ENCODE measurements at places on chromosomes 6 and 20.

DNA sequence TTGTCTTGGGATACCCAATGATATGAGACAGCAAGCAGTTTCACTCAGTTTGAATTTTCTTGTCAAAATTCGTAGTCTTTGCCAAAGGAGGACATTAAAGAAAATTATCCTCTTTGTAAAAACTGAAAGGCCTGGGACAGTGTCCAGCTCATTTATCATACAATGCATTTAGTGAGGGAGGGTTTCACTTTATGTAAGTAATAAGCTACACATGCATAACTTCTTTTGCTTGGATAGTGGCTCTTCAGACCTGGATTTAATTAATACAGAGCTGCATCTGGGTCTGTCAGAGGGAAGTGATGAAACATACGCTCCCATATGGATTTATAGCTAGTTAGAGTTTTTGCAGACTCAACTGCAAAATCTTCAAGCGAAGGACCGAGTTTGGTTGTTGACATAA, 175.6 kb downstream of the PHACTR1 start:
- DNase-seq = no peak

DNA sequence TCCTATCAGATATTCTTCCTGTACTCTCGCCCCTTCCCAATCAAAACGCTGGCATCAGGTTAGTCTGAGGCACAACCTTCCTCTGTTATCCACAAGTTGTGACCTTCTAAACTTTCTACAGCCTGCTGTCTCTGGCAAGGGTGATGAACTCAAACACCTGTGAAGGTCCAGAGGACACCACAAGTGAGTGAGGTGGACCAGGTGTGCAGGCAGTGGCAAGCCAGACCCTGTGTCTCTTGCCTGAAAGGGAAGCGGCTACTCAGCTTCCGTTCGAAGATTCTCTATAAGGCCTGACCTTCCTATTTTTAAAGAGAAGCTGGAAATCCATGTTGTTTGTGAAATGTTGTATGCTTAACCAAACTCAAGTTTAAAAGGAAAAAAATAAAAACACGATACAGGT, 36.8 kb downstream of the GCM1 start:
- no peak for DNase-seq

- no peak for DNase-seq
Observed at GRCh38 chr20:2088891-2089290, 12.7 kb upstream of the STK35 start.

- DNase-seq = peak; percentile 76
Observed at GRCh38 chr20:3165473-3166337, 6.0 kb upstream of the FASTKD5 start.

GRCh38 chr6:112030206-112030960, 23.5 kb upstream of the CCN6 start:
- DNase-seq = peak; percentile 14

DNA sequence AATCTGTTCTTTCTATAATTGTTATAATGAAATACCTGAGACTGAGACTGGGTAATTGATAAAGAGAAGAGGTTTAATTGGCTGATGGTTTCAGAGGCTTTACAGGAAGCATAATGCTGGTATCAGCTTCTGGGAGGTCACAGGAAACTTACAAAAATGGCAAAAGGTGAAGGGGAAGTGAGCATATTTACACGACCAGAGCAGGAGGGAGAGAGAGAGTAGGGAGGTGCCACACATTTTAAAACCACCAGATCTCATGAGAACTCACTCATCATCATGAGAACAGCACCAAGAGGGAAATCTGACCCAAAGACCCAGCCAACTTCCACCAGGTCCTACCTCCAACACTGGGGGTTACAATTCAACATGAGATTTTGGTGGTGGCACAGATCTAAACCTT, 2.6 kb upstream of the SIRPB1 start:
- DNase-seq = no peak

- no peak for DNase-seq
Observed at GRCh38 chr6:97151601-97152000, 131.4 kb downstream of the MMS22L start.

GRCh38 chr6:44000164-44000842, 126.9 kb downstream of the MRPL14 start:
- peak; percentile 24 for DNase-seq

- DNase-seq = no peak
Observed at GRCh38 chr6:89667872-89668556, 29.5 kb upstream of the LYRM2 start.

GRCh38 chr6:593139-593906, 63.6 kb downstream of the HUS1B start:
- no peak for DNase-seq

GRCh38 chr6:53466257-53466656, 78.6 kb downstream of the GCLC start:
- DNase-seq = no peak

DNA sequence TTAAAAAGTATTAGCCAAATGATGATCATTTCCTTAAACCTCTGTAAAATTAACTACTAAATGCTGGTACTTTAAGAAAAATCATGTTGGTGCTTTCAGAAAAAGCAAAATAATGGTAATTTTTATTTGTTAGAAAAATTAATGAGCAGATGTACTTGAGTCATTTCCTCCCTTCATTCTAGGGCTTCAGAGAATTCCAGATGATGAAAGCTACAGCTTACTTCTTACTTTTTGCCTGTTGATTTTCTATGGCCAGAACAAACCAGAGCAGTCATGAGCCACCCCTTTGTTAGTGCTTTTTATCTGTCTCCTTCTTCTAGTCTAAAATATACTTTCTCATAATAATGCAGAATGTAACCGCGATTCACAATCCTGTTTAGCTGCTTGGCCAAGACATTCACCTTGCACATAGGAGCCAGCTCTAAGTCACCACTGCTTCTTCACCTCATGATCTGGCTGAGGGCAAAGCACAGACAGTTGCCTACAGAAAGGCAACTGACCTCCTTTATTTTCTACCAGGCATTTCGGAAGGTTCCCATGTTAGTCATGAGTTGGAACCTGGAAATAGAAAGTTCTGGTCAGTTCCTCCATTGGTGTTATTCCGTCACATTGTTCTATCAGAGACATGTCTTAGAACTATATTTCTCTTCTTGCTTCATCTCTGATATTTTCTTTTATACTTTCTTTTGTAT, 43.5 kb upstream of the TINAG start:
- no peak for DNase-seq

- no peak for DNase-seq
Observed at GRCh38 chr6:65646544-65646943, 60.5 kb downstream of the EYS start.

GRCh38 chr6:4864519-4864918, 88.3 kb downstream of the CDYL start:
- DNase-seq = no peak

DNA sequence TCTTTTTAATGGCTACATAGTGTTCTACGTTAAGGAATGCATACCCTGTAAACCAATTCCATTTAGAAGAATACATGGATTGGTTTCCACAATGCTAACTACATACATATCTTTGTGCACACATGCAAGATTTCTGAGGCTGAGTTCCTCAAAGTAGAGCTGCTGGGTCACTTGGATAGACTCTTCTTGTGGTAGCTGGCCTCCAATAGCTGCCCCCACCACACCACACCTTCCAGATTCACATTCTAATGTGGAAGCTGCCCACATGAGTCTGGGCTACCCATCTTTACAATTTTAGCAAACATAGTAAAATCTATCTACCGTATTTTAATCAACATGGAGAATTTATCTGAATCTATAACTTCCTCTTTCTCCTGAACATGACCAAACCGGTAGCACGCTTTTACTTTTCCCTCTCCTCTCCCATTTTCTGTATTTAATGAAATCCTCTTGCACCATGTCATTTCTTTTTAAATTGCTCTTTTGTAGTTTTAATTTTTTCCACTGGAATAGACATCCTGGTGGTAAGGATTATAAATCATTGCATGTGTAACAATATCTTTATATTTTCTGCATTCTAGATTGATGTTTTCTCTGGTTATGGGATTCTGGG, 74.7 kb upstream of the CITED2 start:
- DNase-seq = no peak

DNA sequence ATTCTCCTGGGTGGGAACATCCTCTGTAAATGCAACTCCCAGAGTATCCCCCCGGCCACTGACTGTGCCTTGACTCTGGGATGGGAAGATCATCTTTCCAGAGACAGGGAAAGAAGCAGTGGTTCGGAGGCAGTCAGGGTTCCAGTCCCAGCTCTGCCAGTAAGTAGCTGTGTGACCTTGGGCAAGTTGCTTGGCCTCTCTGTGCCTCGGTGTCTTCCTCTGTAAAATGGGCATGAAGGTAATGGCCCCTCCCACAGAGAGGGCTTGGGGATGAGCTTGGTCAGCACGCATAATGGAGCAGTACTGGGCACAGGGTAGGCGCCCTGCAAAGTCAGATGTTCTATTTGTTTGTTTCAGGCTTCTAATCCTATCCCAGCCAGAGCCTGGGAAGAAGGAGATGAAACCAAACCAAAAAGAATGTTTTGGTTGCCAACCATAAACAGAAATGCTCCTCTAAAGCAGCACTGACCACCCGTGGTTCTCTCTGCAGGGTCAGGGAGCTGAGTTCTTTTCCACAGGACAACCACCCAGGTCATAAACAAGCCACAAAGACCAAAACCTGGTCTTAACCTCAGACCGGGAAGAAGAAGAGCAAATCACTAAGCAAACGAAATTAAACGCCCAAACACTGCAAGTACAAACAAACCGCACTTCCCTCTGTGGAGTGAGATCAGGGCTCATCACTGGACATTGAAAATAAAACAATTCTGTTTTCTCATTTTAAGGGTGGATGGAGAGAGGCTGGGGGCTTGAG, 381.0 kb upstream of the SULF2 start:
- no peak for DNase-seq

GRCh38 chr6:159161839-159162238, 7.4 kb upstream of the FNDC1 start:
- DNase-seq = no peak

DNA sequence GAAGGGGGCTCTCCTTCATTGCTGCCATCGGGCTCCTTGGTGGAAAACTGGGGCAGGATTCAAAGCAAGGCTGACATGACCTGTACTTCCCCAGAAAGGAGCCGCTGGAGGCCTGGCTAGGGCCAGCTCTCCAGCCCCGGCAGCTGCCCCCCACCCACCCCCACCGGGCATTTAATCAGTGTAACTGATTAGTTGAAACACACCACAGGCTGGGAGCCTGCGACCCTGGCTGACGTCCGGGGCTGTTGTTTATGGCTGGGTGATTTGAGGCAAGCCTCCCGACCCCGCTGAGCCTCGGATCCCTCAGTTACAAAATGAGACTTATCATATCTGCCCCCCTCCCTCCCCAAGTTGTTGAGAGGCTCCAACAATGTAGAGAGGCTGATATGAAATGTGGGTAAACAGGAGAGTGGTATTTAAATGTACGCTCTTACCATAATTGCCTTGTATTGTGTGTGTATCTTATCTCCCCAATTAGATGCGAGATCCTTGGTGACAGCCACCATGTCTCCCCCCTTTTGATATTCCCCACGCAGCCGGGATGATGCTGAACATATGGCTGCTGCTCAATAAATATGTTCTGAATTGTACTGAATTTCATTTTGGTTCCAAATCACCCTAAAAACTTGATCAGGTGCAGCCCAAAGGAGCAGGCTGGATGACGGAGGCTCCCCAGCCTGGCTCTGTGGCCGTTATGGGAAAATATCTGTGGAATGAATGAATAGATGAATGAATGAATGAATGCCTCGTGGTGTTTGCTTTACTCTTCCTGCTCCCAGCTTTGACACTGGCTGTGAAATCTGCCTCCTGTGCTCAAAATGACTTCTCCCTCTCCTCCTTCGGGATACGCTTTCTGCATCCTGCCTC, 31.8 kb upstream of the APCDD1L start:
- DNase-seq = no peak

DNA sequence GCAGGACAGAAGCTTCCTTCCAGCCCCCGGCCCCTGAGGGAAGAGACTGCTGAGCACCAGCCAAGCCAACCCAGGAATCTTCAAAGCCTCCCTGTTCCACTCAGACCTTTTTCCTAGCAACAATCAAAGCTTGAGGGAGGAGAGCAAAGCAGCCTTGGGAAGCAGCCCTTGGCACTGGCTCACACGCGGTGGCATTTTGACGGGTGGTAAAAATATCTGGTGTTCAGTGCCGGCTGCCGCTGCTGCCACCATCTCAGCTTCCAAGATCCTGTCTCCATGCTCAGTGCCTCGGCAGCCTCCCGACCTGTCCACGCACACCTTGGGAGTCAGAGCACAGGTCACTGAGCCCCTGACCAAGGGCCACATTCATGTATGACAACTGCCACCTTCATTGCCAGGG, 170.1 kb downstream of the LRFN2 start:
- DNase-seq = no peak

- no peak for DNase-seq
Observed at GRCh38 chr20:57579898-57580447, 19.1 kb downstream of the PCK1 start.

DNA sequence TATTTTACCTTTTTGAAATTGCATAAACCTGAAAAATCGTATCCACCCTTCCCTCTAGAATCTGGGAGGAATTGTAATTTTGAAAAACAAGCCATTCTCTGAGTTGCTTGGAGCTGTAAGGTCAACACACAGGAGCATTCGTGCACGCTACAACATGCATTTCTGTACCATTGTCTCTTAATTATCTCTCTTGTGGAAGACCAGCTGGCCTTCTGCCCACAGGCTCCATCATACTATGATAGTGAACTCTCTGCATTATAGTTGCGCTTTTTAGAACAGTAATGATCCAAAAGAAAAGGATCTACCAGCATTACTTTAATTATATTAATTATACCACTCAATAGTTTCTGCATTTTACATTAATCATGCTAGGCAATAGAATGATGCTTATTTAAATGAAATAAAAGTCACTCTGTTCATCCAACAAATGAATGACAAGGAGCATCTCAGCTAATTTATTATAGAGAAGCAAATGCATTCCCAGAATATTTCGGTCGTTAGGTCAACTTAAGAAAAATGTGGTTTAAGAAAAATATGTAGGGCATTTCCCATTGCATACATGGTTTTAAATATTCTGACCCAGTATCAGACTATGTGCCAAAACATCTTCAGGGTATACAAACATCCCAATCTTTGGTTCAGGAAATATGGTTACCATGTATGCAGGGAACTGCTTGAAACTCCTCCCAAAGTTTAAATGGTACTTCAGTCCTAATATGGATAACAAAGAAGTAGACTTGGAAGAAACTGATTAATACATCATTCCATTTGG, 263.5 kb downstream of the TFAP2A start:
- DNase-seq = no peak

- no peak for DNase-seq
Observed at GRCh38 chr6:153668758-153669157, 370.3 kb upstream of the OPRM1 start.

DNA sequence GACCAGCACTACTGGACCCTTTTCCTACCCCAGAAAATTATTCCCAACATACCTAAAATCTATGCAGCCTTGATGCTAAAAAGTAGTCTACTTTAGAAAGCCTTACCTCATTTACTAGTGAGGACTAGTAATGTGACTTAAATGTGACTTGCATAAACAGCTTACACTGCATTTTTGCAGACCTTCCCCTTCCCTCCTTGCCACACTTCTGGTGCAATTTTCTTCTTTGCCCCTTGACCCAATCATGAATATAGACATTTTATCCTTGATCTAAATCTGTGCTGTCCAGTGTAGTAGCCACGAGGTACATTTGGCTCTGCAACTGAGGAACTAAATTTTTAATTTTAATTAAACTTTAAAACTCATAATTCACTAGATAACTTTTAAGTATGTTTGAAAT, 7.0 kb upstream of the ZKSCAN8 start:
- DNase-seq = no peak

Data from DMS79 (cell line).